ENCODE measurements at places on chromosomes 16 and 17. TPM values are rescaled to one million over a fixed set of nuclear protein-coding genes. Genes with fewer than 3 reads are reported as not detected.

DNA sequence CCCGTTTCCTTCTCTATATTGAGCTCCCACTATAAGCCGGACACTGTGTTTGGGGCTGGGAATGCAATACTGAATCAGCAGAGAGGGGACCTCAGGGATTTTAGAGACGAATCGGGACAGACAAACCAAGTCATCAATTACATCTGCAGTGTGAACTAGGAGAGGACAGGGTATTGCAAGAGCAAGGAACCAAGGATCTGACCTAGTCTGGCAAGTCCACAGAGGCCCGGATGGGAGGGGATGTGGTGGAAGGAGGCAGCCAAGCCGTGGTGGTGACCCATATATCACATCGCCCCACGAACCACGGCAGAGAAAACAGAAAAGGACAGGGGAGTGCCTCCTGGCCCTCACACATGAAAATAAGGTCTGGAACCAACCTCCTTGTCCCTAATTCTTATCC, 28.1 kb upstream of the NXPH3 start:
- DNase-seq, result no peak

Gene DNAH17
- total RNA-seq, result not detected

DNA sequence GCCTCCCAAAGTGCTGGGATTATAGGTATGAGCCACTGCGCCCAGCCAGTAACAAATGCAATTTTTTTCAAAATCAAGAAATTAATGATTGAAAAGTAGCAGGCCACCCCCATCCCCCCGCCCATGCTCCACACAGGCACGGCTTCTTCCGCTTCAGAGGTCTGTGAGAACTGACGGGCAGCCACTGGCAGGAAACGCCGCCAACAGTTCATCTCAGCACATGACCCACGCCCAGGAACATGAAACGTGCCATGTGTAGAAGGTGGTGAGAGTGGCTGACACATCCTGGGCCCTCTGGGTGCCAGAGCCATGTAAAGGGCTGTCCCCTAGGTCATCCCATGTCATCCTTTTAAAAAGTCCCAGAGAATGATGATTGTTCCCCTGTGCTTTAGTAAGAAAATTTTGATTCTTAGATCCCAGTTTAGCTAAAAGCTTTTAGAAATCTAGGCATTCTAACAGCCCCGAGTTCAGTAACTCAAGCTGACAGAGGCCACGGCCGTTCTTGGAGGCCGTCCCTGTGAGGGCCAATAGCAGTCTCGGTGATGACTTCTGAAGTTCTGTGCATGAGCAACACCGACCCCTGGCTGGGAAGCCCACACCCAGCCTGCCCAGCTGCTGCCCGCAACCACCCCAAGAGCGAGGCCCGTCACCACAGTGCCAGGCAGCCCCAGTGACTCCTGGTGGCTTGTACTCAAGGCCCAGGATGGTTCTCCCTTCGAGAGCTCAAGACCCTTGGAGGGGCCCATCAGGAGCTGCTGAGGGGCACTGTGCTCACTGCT, 52.1 kb downstream of the KLHDC4 start:
- DNase-seq, result no peak

Gene HAP1
- total RNA-seq, result 1.6 TPM

- no peak for DNase-seq
These were observed 16.0 kb upstream of the CCL17 start for GRCh38 chr16:57388359-57389086.

Measured in neural crest cell (in vitro differentiated cells).